ENCODE measurements at places on chromosomes 3 and 15. TPM values are rescaled to one million over a fixed set of nuclear protein-coding genes. Genes with fewer than 3 reads are reported as not detected.
A peak's percentile ranks its signal among the peaks of the same experiment; 100 is the strongest.

- H3K4me3 ChIP-seq, result no peak overlapping the region
- H3K36me3 ChIP-seq, result no peaks in the 10 kb centered on the region
- H3K27me3 ChIP-seq, result peaks cover 2% of the 10 kb centered on the region
- peak; percentile 82 for DNase-seq
Observed at GRCh38 chr15:40239693-40240618, 1.1 kb downstream of the PAK6 start.

DNA sequence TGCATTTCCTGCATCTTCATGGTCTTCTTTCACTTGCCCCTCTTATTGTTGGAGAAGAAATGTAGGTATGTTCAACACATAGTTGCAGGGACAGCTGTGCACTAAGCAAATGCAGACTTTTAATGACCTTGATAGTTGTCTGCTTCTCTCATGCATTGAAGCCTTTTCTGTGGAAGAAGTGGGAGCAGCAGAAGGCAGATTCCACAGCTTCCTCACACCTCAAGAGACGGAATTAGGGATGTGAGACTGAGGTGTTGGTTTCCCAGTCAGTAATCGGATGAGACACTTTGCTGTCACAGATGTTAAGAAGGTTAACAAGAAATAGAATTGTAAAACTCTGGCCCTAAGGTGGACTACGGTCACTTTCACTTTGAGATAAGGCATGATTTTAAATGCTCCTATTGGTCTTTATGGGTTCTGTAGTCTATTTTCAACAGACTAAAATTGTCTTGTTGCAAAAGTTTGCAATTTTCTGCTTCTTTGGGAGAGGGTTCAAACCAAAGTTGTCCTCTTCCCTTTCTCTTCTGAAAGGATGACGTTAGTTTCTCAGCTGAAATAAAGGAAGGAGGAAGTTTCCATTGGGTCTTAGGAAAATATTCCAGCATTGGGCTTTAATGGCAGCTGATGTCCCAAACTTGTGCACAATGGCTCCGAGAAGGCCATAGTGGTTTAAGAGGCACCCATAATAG is 117.4 kb downstream of the LPP start:
- no peaks in the 10 kb centered on the region for H3K36me3 ChIP-seq
- DNase-seq, result no peak
- peak overlapping the region; percentile 13 for H3K4me3 ChIP-seq
- H3K4me1 ChIP-seq, result peaks cover 76% of the 10 kb centered on the region
- H3K27me3 ChIP-seq, result no peaks in the 10 kb centered on the region
- H3K27ac ChIP-seq, result peak overlapping the region; percentile 89

- no peaks in the 10 kb centered on the region for H3K36me3 ChIP-seq
- H3K4me1 ChIP-seq, result peaks cover 8% of the 10 kb centered on the region
- DNase-seq, result no peak
- no peak overlapping the region for H3K4me3 ChIP-seq
Observed at GRCh38 chr3:65584913-65585312, 453.8 kb downstream of the MAGI1 start.

DNA sequence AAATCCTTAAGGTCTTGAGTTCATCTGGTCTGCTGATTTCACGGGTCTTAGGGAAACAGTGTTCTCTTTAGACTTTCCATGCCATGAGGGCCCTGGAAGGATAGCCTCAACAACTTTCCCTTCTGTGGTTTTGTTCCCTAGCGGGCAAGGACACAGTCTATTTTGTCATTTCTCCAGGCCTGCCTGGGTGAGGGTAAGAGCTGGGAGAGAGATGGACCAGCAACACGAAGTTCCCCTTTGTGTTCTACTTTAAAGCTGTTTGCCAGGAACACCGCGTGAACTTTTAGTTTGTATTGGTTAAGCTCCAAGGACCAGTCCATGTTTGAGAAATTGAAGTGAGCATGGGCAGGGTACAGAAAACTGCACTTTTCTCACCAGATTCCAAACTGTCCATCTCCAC is 20.9 kb downstream of the ST3GAL6 start:
- no peak overlapping the region for H3K4me3 ChIP-seq
- H3K27ac ChIP-seq, result peak overlapping the region; percentile 65
- no peaks in the 10 kb centered on the region for H3K27me3 ChIP-seq
- no peaks in the 10 kb centered on the region for H3K36me3 ChIP-seq

DNA sequence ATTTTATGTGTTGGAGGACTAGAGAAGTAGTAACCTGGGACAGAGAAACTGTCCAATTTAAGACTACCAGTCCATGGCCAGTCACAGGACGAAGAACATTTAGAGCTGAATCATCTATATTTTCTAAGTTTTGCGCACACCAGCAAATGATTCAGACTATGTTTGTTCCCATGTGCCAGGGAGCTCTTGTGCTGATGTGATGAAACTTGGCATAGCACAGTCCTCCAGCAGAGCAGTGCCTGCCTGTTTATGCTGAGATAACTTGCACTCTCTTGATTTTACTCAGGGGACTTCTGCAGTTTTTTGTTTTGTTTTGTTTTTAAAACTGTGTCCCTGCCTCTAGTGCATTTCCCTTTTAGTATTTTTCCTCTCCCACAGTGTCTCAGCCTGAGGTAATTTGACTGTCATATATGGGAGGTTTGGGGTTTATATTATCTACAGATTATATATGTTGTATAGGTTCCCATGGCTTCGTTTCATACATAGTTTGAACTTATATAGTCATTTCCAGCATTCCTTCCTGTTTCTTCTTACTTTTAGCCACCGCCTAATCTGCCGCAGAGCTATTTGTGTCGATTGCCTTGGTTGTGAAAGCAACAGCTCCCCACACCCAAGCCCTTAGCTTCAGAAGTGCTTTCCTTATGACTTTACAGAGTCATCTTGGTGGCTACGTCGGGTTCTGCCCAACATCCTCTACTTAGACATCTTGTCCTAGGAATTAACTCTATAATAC is 45.5 kb downstream of the PPM1L start:
- H3K27ac ChIP-seq, result no peak overlapping the region
- H3K4me1 ChIP-seq, result peaks cover 6% of the 10 kb centered on the region
- peak; percentile 31 for DNase-seq
- H3K4me3 ChIP-seq, result no peak overlapping the region
- no peaks in the 10 kb centered on the region for H3K27me3 ChIP-seq
- H3K36me3 ChIP-seq, result no peaks in the 10 kb centered on the region

DNA sequence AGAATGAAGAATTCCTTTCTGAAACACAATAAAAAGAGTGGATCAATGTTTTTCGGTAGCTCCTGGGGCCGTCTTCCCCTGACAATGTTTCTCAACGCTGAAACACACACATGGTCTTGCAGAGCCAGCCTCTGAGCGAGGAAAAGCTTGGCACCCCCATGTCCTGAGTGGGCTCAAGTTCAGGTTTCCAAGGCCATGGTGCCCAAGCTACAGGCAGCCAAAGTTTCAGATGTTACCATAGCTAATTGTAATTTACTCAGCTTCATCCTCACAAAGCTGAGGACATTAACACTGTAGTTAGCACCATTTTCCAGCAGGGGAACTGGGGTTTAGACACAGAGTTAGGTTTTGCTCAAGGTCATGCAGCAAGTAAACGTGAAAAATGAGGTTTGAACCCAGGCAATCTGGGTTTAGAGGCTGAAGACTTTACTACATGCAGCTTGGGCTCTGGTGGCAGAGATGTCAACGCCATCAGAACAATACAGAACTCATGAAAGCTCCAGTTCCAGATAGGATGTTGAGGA is 199.1 kb downstream of the TJP1 start:
- no peak overlapping the region for H3K4me3 ChIP-seq
- H3K27me3 ChIP-seq, result peaks cover 2% of the 10 kb centered on the region
- no peak overlapping the region for H3K27ac ChIP-seq
- DNase-seq, result no peak
- H3K36me3 ChIP-seq, result no peaks in the 10 kb centered on the region
- H3K4me1 ChIP-seq, result no peaks in the 10 kb centered on the region

DNA sequence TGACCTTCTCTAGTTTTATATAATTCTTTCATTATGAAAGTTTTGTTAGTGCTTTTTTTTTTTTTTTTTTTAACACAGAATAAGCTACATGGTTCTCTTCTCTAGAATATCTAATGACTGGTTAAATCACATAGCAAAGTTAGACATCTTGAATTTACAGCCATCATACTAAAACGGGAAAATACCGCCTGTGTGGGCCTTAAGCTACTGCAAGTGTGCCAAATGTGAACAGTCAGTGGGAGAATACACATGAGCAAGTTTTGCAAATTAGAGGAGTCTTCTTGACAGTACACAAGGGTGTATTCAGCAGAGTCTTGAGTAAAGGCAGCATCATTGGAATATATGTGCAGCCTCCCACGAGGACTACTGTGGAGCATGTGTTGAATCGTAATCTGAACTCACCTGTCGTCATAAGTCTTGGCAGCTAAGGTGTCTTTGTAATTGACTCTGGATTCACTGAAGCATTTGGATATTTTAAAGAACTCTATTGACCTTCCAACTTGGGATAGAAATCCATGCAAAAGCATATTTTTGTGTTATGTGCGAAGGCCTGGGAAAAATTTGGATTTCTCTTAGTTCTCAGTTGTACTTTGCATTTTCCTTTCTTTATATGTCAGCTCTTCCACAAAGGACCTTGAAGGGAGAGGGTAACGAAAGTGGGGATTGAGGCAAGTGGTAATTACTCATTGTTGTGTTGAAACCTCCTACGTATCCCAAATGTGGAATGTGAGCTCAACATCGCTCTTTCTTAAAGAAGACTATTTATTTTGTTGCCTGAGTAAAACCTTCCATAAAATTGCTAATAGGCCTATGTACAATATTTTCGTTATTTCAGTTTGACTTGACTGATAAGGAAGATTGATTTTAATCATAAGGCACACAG is 117.4 kb downstream of the ATG7 start:
- peaks cover 54% of the 10 kb centered on the region for H3K4me1 ChIP-seq
- DNase-seq, result no peak
- no peaks in the 10 kb centered on the region for H3K36me3 ChIP-seq
- no peaks in the 10 kb centered on the region for H3K27me3 ChIP-seq
- H3K27ac ChIP-seq, result peak overlapping the region; percentile 48

GRCh38 chr3:190073264-190074008 is 47.3 kb downstream of the P3H2 start:
- peak overlapping the region; percentile 46 for H3K27ac ChIP-seq
- no peaks in the 10 kb centered on the region for H3K27me3 ChIP-seq
- peaks cover 35% of the 10 kb centered on the region for H3K4me1 ChIP-seq
- no peaks in the 10 kb centered on the region for H3K36me3 ChIP-seq
- DNase-seq, result no peak

- no peak overlapping the region for H3K4me3 ChIP-seq
- no peak for DNase-seq
- no peak overlapping the region for H3K27ac ChIP-seq
- H3K4me1 ChIP-seq, result no peaks in the 10 kb centered on the region
Observed at GRCh38 chr3:28172748-28173147, 68.7 kb upstream of the CMC1 start.

DNA sequence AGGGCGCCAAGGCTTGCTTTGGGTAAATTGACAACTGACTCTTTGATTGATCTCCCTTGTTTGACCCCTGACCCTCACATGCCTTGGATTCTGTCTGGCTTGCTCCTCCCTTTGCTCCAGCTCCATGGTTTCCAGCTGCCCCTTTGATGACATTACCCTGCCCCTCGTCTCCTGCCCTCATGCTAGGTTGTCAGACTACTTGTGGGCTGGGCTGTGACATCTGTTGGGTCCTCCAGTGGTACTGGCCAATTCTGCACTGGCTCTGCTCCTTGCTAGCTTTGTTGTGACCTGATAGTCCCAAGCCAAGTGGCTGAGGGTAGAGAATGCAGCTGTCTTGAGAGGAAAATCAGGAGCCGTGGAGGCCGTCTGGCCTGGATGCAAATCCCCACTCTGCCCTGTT is 6.2 kb downstream of the THSD4 start:
- H3K27me3 ChIP-seq, result no peaks in the 10 kb centered on the region

GRCh38 chr3:174444391-174444790 is 414.7 kb upstream of the NAALADL2 start:
- H3K36me3 ChIP-seq, result no peaks in the 10 kb centered on the region
- no peak for DNase-seq
- H3K27me3 ChIP-seq, result no peaks in the 10 kb centered on the region
- peaks cover 13% of the 10 kb centered on the region for H3K4me1 ChIP-seq
- no peak overlapping the region for H3K4me3 ChIP-seq

GRCh38 chr3:108394563-108394962 is 98.2 kb downstream of the HHLA2 start:
- H3K36me3 ChIP-seq, result no peaks in the 10 kb centered on the region
- H3K27me3 ChIP-seq, result peaks cover 40% of the 10 kb centered on the region
- H3K4me1 ChIP-seq, result peaks cover 11% of the 10 kb centered on the region
- no peak overlapping the region for H3K27ac ChIP-seq
- no peak for DNase-seq
- no peak overlapping the region for H3K4me3 ChIP-seq

DNA sequence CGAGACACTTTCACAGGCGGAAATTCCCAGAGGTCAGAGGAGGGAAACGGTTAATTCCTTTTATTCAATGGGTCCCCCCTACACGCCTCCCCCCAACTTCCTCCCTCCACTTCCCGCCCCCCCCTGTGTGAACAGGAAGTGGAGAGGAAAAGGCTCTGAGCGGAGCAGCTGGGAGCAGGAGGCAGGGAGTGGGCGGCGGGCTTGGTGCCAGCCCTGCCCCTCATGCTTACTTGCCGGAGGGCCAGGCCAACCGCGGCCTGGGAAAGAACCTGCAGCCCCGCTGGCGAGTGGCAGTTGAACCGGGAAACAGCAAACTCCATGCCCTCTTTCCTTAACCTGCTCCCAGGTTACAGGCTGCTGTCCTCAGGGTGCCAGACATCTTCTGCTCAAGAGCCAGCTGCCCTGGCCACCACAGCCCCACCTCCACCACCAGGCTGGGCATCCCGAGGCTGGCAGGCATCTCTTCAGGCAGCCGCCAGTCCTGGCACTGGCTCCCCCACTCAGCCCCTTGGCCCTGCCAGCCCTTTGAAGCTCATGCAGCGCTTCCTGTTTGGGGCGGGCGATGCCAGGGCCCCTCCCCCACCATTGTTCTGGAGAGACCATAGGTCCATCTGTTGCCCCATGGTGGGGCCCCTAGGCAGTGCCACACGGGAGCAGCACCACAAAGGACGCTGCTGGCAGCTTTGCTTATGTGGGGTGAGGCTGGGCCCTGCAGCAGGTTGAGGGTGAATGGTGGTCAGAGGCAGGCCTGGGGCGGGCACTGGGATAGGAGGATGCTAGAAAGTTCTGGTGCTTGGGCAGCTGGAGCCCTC is 12.9 kb downstream of the VPS18 start:
- H3K36me3 ChIP-seq, result peaks cover 19% of the 10 kb centered on the region
- H3K4me1 ChIP-seq, result peaks cover 34% of the 10 kb centered on the region
- H3K4me3 ChIP-seq, result peak overlapping the region; percentile 74
- peak; percentile 65 for DNase-seq
- no peaks in the 10 kb centered on the region for H3K27me3 ChIP-seq

Gene ARHGEF26
- 3.6 TPM for total RNA-seq

Gene AP3B2
- total RNA-seq, result 0.36 TPM

Gene RTP3
- not detected for total RNA-seq

Gene SCN11A
- under 0.01 TPM for total RNA-seq

Gene SKOR1
- 0.36 TPM for total RNA-seq

Gene SLC2A2
- total RNA-seq, result not detected

Data from osteoblast (primary cell).